Sigmoid colon (tissue), 7 donors: ENCODE measurements at places on chromosomes 7 and 10. TPM values are rescaled to one million over a fixed set of nuclear protein-coding genes. Genes with fewer than 3 reads are reported as not detected.

The LRRC17 gene
- 5.5 TPM for total RNA-seq

The NUPR2 gene
- not detected for total RNA-seq

The BTBD16 gene
- 0.55 TPM for total RNA-seq

The PLCE1 gene
- total RNA-seq, result 6.9 TPM

The SLC26A3 gene
- total RNA-seq, result 6.4 TPM

The FOXI2 gene
- not detected for total RNA-seq

The ARF5 gene
- 86.4 TPM for total RNA-seq

The IDE gene
- 23.3 TPM for total RNA-seq

The UPF2 gene
- total RNA-seq, result 29.7 TPM

The NPSR1 gene
- not detected for total RNA-seq

The DLG5 gene
- 78.1 TPM for total RNA-seq

The C10orf62 gene
- not detected for total RNA-seq

The GPR158 gene
- 0.54 TPM for total RNA-seq

The OR6V1 gene
- total RNA-seq, result not detected

The CNTNAP2 gene
- 0.82 TPM for total RNA-seq

The LRRD1 gene
- not detected for total RNA-seq

The LIPF gene
- 0.36 TPM for total RNA-seq

The PDLIM1 gene
- 29.6 TPM for total RNA-seq

The TFR2 gene
- not detected for total RNA-seq

The H2AZ2 gene
- 207 TPM for total RNA-seq

The CNNM1 gene
- total RNA-seq, result 2.2 TPM

The RBP4 gene
- not detected for total RNA-seq

The RPEL1 gene
- not detected for total RNA-seq

The GRM8 gene
- total RNA-seq, result 0.55 TPM

The C10orf67 gene
- total RNA-seq, result not detected

The PPP1R3C gene
- 40.0 TPM for total RNA-seq

The NPTX2 gene
- 8.1 TPM for total RNA-seq

The TUBAL3 gene
- total RNA-seq, result not detected

The AGR2 gene
- not detected for total RNA-seq

The RNF148 gene
- 1.2 TPM for total RNA-seq

The MYO1G gene
- total RNA-seq, result 1.2 TPM

The VSTM4 gene
- total RNA-seq, result 12.2 TPM

The ABCF2 gene
- 32.1 TPM for total RNA-seq

The RBM20 gene
- 5.8 TPM for total RNA-seq

The SH2D4B gene
- total RNA-seq, result not detected

The EXOC6 gene
- 16.6 TPM for total RNA-seq

The SPRN gene
- total RNA-seq, result 0.71 TPM

The AKR1C8 gene
- not detected for total RNA-seq

The ATG9B gene
- total RNA-seq, result not detected

The CDCA7L gene
- 34.6 TPM for total RNA-seq

The VPS37D gene
- 5.3 TPM for total RNA-seq

The NOM1 gene
- total RNA-seq, result 14.1 TPM

The FAM237B gene
- total RNA-seq, result not detected

The ERVW-1 gene
- total RNA-seq, result not detected

The ZNF736 gene
- 4.1 TPM for total RNA-seq

The CAV2 gene
- total RNA-seq, result 81.8 TPM

The ZFAND4 gene
- total RNA-seq, result 15.8 TPM

The CCNJ gene
- total RNA-seq, result 6.4 TPM

The ELAPOR2 gene
- total RNA-seq, result 7.3 TPM

The PDK4 gene
- total RNA-seq, result 1,066 TPM

The GNAT3 gene
- total RNA-seq, result not detected

The TSPAN33 gene
- total RNA-seq, result 5.7 TPM

The CDC14C gene
- not detected for total RNA-seq

The VIPR2 gene
- 16.4 TPM for total RNA-seq

The ZNF22 gene
- total RNA-seq, result 29.3 TPM

The TM9SF3 gene
- 105 TPM for total RNA-seq

The SPDYE8 gene
- not detected for total RNA-seq

The PUS7 gene
- total RNA-seq, result 9.1 TPM

The CREB3L2 gene
- total RNA-seq, result 26.0 TPM
